SJCRH30 (cell line): ENCODE measurements at places on chromosomes 12 and 14. TPM values are rescaled to one million over a fixed set of nuclear protein-coding genes. Genes with fewer than 3 reads are reported as not detected.

DNA sequence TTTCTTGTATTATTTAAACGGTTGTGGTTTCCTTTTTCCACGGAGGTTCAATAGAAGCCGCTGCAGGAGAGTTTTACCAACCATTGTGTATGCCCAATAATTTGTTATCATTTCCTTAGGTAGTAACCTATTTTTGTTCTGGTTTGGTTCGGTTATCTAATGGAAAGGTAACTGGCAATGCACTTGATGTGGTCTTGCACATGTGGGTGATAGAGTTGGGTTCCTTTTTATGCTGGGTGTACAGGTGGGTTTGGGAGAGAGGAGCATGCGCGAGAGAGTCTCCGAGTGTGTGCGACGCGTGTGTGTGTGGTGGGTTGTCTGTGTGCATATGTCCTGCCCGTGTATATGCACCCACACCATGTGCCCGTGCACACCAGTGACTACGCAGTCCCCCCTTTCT is 102.7 kb upstream of the FKBP4 start:
- no peak overlapping the region for H3K27ac ChIP-seq
- no peak for DNase-seq
- H3K27me3 ChIP-seq: peaks cover 21% of the 10 kb centered on the region; the same call in 1 of the 2 replicates
- H3K4me3 ChIP-seq: no peak overlapping the region

GRCh38 chr12:124837958-124838803 is 25.5 kb downstream of the SCARB1 start:
- H3K27me3 ChIP-seq: no peaks in the 10 kb centered on the region
- peaks cover 4% of the 10 kb centered on the region for H3K4me1 ChIP-seq
- no peaks in the 10 kb centered on the region for H3K36me3 ChIP-seq
- peak overlapping the region; percentile 2; the same call in 1 of the 2 replicates for H3K4me3 ChIP-seq
- DNase-seq: peak; percentile 95

- no peaks in the 10 kb centered on the region for H3K27me3 ChIP-seq
- no peak overlapping the region for H3K4me3 ChIP-seq
- no peak overlapping the region for H3K27ac ChIP-seq
- H3K4me1 ChIP-seq: peaks cover 11% of the 10 kb centered on the region
- no peak for DNase-seq
- no peaks in the 10 kb centered on the region for H3K36me3 ChIP-seq
Measured at GRCh38 chr12:45611061-45611460, 118.4 kb upstream of the ARID2 start.

DNA sequence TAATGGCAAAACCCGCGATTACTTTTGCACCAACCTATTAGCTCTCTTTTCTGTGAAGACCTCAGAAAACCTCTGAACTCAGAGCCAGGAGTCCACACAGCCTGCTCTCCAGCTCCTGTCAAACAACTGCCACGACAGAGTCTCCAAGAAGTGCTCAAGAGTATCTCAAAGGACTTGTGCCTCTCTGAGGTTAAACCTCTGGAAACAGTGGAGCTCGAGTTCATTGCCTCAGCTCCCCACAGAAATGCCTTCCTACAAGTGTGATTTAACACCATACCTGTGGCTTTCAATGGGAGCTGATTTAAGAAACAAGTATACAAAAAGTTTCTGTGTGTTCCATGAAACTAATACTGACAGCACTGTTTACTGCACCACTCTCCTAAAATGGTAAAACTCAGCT is 20.1 kb downstream of the ACTN1 start:
- peaks cover 28% of the 10 kb centered on the region for H3K4me1 ChIP-seq
- peaks cover 11% of the 10 kb centered on the region for H3K36me3 ChIP-seq
- no peak for DNase-seq
- H3K4me3 ChIP-seq: no peak overlapping the region
- no peaks in the 10 kb centered on the region for H3K27me3 ChIP-seq

GRCh38 chr14:93010522-93011140 is 87.7 kb downstream of the CHGA start:
- H3K27me3 ChIP-seq: no peaks in the 10 kb centered on the region
- no peak for DNase-seq
- H3K27ac ChIP-seq: peak overlapping the region; percentile 81
- no peak overlapping the region for H3K4me3 ChIP-seq
- no peaks in the 10 kb centered on the region for H3K36me3 ChIP-seq

Gene VSIG10
- 18.0 and 24.3 TPM in 2 replicates for total RNA-seq

Gene GALNT16
- total RNA-seq: 6.8 and 8.6 TPM in 2 replicates
